Activated CD8-positive, alpha-beta memory T cell treated with anti-CD3 and anti-CD28 coated beads, Interleukin-2, amount 50 U/mL, for 48 hours (primary cell): ENCODE measurements at places on chromosomes 7 and 10.

- DNase-seq: no peak
Measured at GRCh38 chr10:114256008-114256765, 17.1 kb downstream of the VWA2 start.

- no peak for DNase-seq
Measured at GRCh38 chr10:67669978-67670377, 26.0 kb downstream of the CTNNA3 start.

GRCh38 chr10:123270221-123270620 is 116.0 kb downstream of the BUB3 start:
- no peak for DNase-seq

DNA sequence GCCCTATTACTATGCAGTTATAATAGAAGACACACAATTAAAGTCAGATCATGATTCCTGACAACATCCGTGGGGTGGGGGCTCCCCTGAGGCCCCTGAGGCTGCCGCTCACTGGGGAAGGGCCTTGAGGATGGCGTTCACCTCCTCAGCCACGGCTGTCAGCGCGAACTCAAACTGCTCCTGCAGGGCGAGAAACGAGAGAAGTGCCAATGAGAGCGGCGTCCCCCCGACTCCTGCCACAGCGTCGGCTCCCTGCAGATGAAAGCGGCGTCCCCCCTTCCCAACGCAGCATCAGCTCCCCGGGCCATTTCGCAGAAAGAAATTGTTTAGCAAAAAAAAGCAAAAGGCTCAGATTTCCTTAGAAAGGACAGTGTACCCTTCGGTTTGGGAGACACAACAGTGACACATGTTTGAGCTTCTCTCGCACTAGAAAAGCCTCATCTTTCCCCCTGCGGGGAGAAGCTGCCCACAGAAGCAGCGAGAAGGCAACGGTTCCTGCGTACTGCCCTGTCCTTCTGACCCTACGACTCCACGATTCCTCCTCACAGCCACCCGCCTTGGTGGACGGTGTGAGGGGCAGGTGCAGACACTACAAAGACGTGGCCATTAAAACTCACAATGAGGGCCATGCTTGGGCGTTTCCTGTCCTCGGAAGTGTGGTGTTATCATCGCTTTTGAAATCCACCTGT is 203.9 kb downstream of the DNAJB6 start:
- no peak for DNase-seq

GRCh38 chr7:5541087-5541992 is 117.7 kb upstream of the TNRC18 start:
- DNase-seq: no peak

- no peak for DNase-seq
Measured at GRCh38 chr10:132326344-132326889, 5.6 kb upstream of the LRRC27 start.

- no peak for DNase-seq
Measured at GRCh38 chr7:116741625-116742316, 69.8 kb downstream of the MET start.

GRCh38 chr7:109402107-109402506 is 832.4 kb downstream of the DNAJB9 start:
- DNase-seq: no peak

DNA sequence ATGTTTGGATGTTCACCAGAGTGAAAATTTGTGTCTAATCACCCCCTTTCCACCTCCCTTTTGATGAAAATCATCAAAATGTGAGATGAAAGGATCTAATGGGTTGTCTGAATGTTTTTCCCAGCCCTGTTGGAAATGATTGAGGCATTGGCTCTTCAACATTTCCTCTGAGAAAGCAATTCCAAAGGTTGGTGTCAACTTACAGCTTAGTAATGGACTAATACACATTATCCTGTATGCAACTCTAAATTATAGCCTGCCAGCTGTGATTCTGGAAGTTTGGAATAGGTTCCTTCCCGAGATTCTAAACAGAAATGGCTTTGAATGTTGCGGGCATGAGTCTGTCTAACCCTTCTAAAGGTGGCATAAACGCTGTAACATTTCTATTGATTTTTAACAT is 152.9 kb downstream of the DYNC1I1 start:
- DNase-seq: no peak

DNA sequence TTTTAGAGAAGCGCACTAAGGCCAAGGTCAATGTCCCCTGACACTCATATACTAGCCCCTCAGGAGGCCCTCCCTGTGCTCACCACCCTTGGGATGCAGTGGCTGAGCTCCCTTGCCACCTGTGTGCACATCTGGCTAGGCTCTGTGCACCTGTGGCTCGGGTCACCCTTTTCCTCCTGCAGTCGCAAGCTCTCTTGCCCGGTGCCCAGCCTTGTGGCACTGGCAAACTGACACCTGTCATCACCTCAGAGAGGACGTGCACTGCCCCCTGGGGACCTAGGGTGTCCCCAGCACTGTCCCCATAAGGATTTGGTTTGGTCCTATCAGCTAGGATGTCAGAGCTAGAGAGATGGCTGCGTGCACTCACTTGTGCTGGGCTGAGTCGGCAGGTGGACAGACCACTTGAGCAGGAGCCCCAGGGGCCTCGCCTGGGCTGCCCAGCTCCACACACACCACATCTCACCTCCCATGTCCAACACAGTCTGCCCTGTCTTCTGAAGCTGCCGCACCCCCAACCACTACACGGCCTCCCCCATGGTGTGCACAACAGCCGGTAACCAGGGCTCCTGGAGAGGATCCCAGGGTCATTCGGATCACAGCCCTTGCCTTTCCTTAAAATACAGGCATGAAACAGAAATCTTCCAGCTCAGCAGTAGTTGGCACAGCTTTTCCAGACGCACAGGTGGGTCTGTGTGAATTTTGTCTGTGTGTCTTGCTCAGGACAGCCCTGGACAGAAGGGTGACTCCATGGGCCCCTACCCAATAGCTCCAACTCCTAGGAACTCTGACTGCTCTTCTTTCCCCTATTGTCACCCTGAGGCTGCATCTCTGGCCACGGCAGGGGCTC is 111.0 kb downstream of the GRID1 start:
- DNase-seq: no peak

GRCh38 chr7:154425271-154425670 is 373.1 kb downstream of the DPP6 start:
- DNase-seq: no peak

DNA sequence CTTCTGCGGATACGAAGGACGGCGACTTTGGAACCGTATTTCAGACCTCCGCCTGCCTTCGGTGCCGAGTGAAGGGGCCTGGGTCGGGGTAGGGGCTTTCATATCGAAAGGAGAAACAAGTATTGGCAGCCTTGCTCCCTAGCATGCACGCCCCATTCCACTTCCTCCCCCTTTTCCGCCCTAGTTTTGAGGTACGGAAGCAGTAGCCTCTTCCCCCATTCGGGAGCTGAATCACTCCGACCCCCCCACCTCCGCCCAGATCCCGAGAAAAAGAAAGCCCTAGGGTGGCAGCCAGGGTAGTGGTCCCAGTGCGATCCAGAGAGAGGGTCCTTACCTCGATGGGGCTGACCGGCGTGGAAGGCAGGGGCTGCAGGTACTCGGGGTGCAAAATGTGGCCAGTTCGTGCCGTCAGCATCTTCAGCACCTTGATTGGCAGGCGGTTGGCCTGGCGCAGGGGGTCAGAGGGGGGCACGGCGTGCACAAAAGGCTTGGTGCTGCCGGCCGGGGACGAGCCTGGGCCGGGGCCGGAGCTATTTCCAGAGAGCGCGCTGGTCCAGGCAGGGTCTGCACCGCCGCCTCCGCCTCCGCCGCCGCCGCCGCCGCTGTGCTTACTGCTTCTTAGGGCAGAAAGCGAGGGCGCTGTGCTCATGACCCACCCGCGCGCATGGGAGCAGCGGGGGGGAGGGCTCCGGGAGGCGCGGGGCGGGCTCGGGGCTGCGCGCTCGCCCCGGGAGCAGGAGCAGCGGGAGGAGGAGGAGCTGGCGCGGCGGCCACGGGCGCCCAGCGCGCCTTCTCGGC is 594 bp downstream of the ZNF503 start:
- peak; percentile 61 for DNase-seq

DNA sequence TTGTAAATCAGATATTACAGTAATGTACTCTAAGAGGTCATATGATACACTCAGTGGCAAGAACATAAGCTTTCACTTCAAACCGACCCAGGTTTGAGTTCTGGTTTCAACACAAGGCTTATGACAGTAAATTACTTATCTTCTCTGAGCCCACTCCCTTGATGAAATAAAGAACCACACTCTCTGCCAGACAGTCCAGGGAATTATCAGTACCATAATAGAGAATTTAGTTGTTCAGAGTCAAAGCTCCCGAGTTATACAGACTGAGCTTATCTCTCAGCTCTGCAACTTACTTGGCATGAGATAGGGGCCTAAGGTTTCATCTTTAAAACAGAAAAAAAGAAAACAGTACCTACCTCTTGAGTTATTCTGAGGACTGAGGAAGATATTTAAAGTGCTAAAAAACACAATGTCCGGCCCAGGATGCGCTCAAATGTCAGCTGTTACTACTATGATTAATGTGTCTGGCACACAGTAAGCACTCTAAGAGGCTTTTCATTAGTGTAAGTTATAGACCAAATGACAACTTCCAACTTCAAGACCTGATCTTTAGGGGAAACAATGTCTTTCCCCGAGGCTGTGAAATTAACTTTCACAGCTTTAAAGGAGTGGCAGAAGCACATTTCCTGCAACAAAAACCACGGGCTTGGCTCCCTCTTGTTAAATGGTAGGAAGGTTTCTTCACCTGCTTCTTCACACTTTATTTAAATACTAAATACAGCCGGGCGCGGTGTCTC is 38.1 kb downstream of the UBE2H start:
- no peak for DNase-seq

GRCh38 chr10:112509558-112510291 is 62.7 kb downstream of the VTI1A start:
- no peak for DNase-seq

DNA sequence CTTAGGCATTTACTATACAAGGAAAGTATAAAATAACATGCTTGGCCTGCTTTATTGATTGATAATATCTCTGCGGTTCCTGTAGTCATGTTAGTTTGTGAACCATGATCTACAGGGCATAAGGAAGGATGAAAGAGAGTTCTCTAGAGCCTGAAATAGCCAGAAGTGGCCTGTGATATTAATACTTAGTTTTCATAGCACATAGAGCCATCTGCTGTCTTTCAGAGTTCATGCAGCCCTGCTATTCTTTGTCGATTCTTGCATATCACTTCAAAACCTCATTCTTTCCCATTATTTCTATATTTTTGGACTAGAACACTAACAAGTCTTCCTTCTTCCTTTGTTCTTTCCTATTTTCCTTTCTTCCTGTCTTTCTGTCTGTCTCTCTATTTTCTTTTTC is 26.4 kb upstream of the PRKG1 start:
- DNase-seq: no peak

DNA sequence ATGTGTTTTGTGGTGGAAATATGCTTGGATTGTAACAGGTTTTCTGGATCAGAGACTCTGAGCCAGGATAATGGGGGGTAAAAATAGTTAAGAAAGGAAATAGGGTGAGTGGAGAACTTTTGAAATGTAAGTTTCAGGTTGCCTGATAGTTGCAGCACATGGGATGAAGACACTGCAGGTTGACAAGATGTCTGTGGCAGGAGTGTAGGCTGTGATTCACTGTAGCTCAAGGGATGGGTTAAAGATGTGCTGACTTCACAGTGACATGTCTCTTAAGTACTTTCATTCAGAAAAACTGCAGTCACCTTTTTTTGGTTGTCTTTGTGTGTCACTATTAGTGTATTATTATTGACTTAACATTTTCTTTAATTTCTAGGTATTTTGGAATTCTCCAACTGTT is 63.5 kb upstream of the SLC39A12 start:
- no peak for DNase-seq

- no peak for DNase-seq
Measured at GRCh38 chr7:43198599-43199090, 86.2 kb downstream of the HECW1 start.

- DNase-seq: no peak
Measured at GRCh38 chr7:110568932-110569331, 522.0 kb upstream of the LRRN3 start.

- DNase-seq: no peak
Measured at GRCh38 chr7:16431646-16432424, 10.5 kb upstream of the CRPPA start.

DNA sequence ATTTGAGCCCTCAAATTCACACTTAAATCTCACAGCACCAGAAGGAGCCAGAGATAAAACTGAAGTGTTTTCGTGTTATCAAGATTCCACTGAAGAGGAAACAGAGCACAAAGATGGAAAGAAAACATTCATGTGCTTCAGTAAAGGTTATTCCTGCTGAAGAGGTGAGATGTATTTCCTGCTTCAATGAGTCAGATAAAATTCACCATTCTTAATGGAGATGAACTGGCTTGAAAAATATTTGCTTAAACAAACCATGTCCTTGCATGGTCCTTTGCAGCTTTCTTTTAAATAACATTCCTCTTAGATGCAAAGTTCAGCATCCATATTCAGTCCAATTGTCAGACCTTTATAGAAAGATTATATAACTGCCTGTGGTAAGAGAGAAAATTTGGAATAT is 294.2 kb downstream of the IPMK start:
- DNase-seq: no peak

DNA sequence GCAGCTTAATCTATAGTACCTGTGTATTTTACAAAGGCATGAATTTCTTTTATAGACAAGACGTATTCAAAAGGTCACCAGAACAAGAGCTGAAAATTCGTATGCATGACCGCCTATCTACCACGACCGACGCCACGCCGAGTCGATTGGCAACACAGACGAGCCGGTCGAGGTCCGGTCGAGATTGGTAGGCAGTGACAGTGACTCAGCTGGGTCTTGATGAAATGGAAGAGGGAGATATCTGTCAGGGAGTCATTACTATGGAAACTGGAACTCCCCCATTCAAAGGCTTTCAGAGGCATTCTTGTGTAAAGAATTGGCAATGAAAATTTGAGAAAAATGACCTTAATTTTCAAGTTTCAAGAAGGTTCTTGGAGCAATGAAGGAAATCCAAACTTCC is 2.1 kb downstream of the ATP5MK start:
- DNase-seq: no peak

GRCh38 chr10:104415526-104416165 is 62.0 kb downstream of the CFAP58 start:
- DNase-seq: no peak

GRCh38 chr10:95214793-95215192 is 20.8 kb downstream of the ACSM6 start:
- no peak for DNase-seq

DNA sequence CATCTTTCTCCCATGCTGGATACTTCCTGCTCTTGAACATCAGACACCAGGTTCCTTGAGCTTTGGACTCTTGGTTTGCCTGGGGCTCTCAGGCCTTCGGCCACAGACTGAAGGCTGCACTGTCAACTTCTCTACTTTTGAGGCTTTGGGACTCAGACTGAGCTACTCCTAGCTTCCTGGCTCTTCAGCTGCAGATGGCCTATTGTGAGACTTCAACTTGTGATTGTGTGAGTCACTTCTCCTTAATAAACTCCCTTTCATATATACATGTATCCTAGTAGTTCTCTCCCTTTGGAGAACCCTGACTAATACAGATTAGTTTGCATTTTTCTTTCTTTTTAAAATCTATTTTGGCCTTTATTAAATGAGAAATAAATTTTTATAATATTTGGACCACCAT is 276.2 kb upstream of the SEMA3C start:
- DNase-seq: no peak

DNA sequence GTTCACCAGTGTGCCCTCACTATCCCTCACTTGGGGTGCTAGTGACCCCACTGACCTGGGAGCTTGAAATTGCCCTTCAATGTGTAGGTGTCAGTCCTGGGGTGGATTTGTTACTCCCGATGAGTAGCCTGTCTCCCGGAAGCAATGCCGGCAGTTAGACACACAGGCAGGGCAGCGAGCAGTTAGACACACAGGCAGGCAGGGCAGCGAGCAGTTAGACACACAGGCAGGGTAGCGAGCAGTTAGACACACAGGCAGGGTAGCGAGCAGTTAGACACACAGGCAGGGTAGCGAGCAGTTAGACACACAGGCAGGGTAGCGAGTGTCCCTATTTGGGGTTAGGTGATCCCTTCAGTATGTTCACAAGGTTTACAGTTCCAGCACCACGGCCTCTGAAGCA is 44.0 kb downstream of the VWA2 start:
- no peak for DNase-seq
